ENCODE measurements at places on chromosomes 7 and 10.

- no peak for DNase-seq
These were observed 699.4 kb upstream of the GALNT17 start for GRCh38 chr7:70432567-70433001.

DNA sequence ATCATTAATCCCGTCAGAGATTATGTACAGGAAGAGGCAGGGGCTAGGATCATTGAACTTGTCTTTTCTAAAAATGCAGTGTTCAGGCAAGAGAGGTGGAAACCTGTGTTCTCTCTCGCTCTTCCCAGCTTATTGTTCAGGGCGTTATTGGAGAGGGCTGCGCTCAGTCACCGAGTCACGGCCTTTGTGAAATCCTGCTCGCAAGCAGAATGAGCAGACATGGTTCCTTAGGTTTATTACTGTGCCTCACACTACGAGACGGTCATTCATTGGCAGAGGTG is 631 bp upstream of the PRKRIP1 start:
- DNase-seq = no peak

GRCh38 chr10:24287559-24288195 is 78.7 kb downstream of the KIAA1217 start:
- DNase-seq = no peak

GRCh38 chr7:66335318-66335717 is 130.2 kb downstream of the TPST1 start:
- DNase-seq = no peak

GRCh38 chr7:159136442-159136841 is 8.2 kb downstream of the VIPR2 start:
- DNase-seq = no peak

DNA sequence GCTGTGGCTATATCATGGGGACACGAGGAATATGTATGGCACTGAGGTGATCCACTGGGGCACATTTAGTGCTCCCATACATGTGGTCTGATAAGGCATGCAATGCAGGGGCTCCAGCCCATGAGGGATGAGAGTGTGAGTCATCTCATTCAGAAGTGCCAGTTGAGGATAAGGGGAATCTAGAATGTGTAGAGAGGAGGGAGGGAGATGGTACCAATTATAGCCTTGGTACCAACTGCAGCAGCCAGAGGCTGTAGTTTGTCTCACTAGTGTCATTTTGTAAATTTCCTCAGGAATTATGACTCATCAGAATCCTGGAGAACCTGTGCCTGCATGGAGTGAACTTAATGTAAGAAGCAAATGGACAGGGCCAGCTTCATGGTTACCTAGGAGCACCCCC is 46.2 kb downstream of the LAMB4 start:
- no peak for DNase-seq

DNA sequence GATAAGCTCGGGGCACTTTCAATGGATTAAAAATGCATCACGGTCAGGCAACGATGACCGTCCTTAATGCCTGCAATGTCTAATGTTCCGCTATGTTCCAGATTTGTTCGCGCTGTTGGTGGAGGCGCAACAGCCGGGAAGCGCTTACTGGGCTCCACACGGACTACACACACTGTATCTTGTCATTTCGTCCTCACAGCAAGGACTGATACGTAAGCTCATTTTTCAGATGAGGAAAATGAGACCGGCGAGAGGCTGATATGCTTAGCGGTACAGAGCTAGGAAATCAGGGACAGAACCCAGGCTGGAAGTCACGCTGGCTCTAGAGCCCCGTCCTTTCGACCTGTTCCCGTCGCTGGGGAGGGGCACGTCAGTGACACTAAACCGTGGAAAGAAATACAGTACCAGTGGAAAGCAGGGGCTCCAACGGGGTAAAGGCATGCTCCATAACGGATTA is 670 bp downstream of the TPK1 start:
- no peak for DNase-seq

DNA sequence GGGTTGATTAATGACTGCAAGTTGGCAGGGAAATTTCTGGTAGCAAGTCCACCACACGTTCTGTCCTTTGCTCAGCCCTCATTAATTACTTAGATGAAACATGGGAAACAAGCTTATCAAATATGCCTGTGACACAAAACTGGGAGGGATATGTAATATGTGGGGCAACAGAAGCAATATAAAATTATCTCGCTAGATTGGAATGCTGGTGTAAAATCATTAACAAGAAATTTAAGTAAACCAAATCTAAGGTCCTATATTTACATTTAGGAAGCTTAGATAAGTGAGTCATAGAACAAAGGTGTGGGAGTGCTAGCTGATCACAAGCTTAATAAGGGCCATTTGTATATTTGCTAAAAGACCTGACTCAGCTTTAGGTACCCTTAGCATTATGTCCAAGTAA is 23.5 kb downstream of the TRPV5 start:
- DNase-seq = no peak

- DNase-seq = no peak
These were observed 275.8 kb downstream of the KCNMA1 start for GRCh38 chr10:77361831-77362230.

DNA sequence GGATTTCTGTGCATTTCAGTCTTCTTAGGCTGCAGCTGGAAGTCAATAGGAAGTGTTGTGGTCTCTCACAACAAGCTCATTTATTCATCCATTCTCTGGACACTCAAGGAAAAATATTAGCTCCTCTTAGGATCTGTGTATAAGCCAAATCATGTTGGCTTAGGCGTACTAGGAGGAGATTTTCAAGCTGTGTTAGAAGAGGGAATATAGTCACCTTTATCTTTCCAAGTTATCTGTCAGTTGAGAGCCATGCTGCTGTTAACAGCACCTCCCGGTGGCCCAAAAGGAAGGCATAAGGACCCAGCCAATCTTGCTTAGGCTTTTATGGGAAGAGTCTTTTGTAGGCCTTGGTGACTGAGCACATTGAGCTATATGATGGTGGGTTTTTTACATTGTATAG is 220.0 kb downstream of the LRMDA start:
- DNase-seq = no peak

GRCh38 chr7:8615019-8615418 is 181.6 kb downstream of the NXPH1 start:
- no peak for DNase-seq

DNA sequence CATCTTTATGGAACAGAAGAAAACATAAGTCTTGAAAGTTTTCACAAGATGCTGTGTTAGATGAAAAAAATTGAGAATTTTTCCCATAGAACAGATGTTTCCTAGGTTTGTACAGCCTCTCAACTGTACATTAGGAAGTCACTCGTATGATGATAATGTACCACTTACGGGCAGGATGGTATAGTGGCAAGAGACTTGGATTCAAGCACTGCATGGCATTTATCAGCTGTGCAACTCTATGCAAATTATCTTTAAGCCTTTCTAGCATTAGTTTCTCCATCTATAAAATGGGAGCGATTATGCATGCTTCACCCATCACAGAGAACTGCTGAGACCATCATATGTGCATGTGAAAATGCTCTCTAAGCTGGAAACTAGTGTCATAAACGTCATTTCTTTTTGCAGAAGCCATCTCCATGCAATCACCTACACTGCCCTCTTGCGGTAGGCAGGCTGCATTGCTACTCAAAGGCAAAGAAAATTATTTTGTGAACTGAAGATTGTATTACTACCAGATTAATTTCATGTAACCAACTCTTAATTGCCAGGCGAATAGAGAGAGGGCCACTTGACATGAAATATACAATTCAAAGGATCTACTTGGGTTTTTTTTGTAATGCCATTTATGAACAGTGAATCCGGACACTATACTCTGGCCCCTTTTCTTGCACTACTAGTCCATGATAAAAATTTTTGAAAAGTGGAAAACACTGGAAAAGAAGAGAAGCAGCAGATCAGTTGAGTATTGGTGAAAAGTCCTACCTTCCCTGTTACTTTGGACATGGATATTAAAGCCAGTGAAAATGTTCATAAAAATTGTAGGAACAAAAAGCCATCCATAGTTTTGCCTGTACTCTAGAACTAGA is 102.3 kb downstream of the JAZF1 start:
- no peak for DNase-seq

DNA sequence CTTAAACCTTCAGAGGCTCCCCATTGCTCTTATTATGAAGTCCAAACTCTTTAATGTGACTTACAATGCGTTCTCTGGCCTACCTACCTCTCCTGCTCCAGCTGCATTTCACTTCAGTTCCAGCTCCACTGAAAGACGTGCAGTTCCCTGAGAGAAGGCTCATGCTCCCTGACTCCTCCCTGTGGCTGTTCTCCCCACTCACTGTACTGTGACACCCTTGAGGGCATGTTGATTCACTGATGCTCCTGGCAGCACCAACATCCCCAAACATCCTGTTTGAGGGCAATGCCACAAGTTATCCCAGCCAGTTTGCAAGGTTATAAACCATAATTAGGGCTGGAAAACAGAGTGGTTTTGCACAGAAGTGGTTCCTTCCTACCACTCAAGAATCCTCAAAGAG is 111.2 kb downstream of the LSM5 start:
- DNase-seq = no peak

GRCh38 chr10:72541337-72541736 is 84.5 kb downstream of the MICU1 start:
- DNase-seq = no peak

DNA sequence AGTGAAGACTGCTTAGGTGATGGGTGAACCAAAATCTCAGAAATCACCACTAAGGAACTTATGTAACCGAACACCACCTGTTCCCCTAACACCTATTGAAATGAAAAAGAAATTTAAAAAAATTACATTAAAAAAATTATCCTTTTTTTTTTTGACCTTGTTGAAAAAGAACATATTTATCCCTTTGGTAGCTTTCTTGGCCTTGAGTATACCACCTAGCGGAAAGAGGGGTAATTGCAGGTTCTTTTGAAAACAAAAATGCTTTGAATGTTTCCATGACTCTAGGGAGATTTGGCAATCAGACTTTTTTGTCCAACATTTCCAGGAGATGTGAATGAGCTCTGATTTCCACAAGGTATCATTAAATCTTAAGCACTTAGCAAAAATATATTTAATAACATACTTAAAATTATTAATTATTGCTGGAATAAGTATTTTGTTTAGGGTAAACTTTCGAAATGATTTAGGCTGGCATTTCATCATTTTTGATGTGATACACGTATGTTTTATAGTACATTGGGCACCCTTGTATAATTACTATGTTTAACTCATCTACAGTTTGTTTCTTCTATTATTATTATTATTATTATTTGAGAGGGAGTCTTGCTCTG is 47.0 kb upstream of the ELMO1 start:
- peak; percentile 1 for DNase-seq

DNA sequence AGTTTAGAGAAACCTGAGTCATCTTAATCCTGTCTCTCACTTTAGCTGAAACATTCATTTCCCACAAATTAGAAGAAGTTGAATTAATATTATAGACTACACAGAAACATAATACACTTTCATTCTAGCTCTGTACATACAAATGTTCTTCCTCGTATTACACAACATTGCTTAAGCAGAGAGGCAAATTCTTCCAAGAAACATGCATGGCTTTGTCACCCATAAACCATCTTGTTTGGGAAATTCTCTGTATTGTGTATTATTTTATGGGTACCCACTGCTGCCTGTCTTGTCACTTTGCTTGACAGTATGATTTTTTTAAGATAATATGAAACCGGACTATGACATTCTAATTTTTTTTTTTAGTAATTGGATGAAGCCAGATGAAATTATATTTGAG is 104.0 kb downstream of the SRI start:
- no peak for DNase-seq

DNA sequence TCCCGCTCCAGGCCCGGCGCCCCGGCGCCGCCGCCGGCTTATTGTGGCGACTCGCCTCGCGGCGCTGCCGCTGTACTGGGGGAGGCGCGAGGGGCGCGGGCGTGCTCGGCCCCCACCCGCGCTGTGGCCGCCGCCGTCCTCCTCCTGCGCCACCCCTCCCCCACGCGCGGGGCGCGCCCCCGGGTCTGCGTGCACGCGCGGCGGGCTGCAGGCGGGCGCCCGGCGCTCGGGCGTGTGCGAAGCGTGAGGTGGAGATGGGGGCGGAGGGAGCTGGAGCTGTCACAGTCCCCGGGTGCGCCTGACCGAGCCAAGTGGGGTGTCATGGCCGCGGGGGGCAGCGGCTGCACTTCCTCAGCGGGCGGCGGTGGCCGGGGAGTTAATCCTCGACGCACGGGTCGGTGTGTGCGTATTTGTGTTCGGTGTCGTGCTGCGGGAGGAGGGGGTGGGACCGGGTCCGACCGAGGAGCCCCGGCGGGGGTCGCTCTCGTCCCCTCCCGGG is 672 bp downstream of the LCOR start:
- DNase-seq = no peak

DNA sequence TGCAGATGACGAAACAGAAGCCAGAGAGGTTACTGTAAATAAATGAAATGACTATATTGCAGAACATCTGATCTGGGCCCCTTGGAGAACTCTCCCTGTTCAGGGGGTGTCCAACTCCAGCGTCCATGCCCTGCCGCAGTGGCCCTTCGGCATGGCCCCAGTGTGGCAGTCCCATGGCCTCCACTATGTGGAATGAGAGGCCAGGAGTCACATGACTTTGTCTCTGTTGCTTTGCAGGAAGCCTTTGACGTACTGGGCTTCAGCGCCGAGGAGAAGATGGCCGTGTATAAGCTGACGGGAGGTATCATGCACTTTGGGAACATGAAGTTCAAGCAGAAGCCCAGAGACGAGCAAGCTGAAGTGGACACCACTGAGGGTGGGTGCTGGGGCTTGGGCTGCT is 15.6 kb upstream of the MYH16 start:
- DNase-seq = no peak

DNA sequence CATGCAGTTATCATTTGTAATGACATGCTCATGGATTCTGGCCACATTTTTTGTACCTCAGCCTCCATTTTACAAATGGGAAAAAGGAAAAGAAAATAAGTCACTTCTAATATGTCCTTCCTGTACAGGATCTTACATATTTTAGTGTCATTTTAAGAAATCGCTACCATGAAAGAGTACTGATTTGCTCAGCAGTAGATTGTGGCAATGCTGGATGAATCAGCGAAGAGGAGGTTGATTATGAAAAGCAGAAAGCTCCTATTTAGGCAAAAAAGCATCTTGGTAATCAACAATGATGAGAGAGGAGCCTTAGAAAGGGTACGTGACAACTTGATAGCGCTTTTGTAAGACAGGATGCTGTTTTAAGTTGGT is 522.9 kb downstream of the PARD3 start:
- DNase-seq = no peak

DNA sequence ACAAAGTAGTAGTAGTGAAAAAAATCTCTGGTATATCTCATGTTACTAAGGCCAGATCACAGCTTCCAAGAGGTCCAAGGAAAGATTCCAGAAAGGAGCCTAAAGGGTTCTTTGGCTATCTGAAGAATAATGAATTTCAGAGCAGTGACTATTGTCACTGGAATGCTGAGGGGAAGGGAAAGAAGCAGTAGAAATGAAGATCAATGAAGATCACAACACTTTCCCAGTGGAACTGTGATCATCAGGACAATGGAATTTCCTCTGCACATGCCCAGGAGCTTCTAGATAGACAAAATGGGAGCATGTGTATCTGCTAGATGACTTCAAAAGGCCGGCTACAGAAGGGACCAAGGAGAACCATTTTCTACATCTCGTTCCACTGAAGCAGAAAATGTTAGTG is 219.5 kb upstream of the PHYHIPL start:
- DNase-seq = peak; percentile 0

All from HFF-Myc (cell line).